Glutamatergic neuron (in vitro differentiated cells): ENCODE measurements at places on chromosomes 5 and 9. TPM values are rescaled to one million over a fixed set of nuclear protein-coding genes. Genes with fewer than 3 reads are reported as not detected.

The NOXA1 gene
- total RNA-seq = 2.6 TPM

The LVRN gene
- total RNA-seq = 0.59 TPM

The INSL4 gene
- total RNA-seq = not detected

The PCDHGA6 gene
- 6.3 TPM for total RNA-seq

The SPINK1 gene
- not detected for total RNA-seq

The PDE8B gene
- 1.1 TPM for total RNA-seq

The ZNF367 gene
- 39.5 TPM for total RNA-seq

The PARP8 gene
- 11.3 TPM for total RNA-seq

The ADRB2 gene
- not detected for total RNA-seq
